GM23338 (cell line): ENCODE measurements at places on chromosomes 12 and 14. TPM values are rescaled to one million over a fixed set of nuclear protein-coding genes. Genes with fewer than 3 reads are reported as not detected.

The CNOT2 gene
- 124 and 152 TPM in 2 replicates for total RNA-seq

The HNRNPA1 gene
- 1,104 and 1,281 TPM in 2 replicates for total RNA-seq

GRCh38 chr12:91317306-91317705 is 134.7 kb upstream of the DCN start:
- peaks cover 14% of the 10 kb centered on the region for H3K4me1 ChIP-seq
- no peak overlapping the region for H3K27ac ChIP-seq
- no peaks in the 10 kb centered on the region for H3K36me3 ChIP-seq
- no peak for DNase-seq
- H3K27me3 ChIP-seq = no peaks in the 10 kb centered on the region

GRCh38 chr12:27449026-27449425 is 2.5 kb downstream of the SMCO2 start:
- H3K36me3 ChIP-seq = no peaks in the 10 kb centered on the region
- H3K27me3 ChIP-seq = no peaks in the 10 kb centered on the region
- H3K4me3 ChIP-seq = no peak overlapping the region
- peaks cover 5% of the 10 kb centered on the region; the same call in 1 of the 2 replicates for H3K4me1 ChIP-seq
- no peak for DNase-seq

The CPSF2 gene
- total RNA-seq = 74.0 and 112 TPM in 2 replicates

DNA sequence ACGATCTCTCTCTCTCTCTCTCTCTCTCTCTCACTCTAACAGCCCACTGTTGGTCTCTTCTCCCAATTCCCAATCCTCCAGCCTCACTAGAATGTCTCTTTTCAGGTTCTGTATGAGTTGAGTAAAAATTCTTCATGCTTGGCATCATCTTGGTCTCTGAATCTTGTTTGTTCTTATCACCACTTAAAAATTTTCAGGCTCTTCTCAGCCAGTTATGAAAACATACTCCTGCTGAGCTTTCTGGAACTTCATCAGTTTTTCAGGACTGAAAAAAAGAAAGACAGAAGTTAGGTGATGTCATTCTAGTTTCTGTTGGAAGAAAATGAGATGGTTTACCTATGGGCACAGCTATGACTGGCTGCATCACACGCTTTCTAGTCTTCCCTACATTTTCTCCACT is 11.5 kb upstream of the IL22 start:
- no peak overlapping the region for H3K27ac ChIP-seq
- DNase-seq = no peak
- no peaks in the 10 kb centered on the region for H3K27me3 ChIP-seq

The STXBP6 gene
- total RNA-seq = 19.7 and 23.8 TPM in 2 replicates

- H3K27me3 ChIP-seq = no peaks in the 10 kb centered on the region
- H3K4me1 ChIP-seq = peaks cover 7% of the 10 kb centered on the region; the same call in 1 of the 2 replicates
- H3K36me3 ChIP-seq = no peaks in the 10 kb centered on the region
- no peak for DNase-seq
Observed at GRCh38 chr14:59354666-59355065, 110.5 kb downstream of the GPR135 start.

The PIANP gene
- 2.0 and 2.2 TPM in 2 replicates for total RNA-seq

DNA sequence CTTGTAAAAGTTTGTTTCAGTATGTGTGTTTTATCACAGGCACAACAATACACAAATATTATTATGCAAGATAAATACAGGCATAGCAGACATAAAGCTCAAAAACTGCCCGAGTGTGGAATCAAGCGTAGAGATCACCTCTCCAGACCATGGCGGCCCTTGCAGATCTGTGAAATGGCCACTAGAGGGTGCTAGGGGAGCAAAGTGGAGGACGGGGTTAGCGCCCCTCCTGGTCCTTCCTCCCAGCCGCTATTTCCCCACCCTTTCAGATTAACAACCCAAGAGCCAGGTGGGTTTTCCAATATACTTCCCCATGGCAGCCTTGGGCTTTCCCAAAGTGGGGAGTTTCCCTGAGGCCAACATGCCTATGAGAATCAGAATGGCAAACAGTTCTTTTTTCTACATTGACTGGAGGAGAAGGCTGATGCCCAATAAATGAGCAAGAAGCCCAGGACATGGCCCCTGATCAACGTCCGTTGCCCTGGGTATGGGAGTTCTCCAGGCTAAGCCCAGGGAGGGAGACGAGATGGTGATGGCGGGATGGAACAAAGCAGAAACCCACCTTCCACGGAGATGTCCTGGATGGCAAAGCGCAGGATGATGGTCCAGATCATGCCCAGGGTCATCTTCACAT is 67.4 kb downstream of the ACTN1 start:
- peak overlapping the region; percentile 63; the same call in 1 of the 2 replicates for H3K27ac ChIP-seq
- DNase-seq = peak; percentile 97
- H3K27me3 ChIP-seq = no peaks in the 10 kb centered on the region
- H3K4me3 ChIP-seq = no peak overlapping the region
- H3K36me3 ChIP-seq = 0 out of 2 replicates have a peak, but pooled peaks cover 7% of the 10 kb centered on the region
- no peaks in the 10 kb centered on the region for H3K4me1 ChIP-seq
